GM12865 (cell line): ENCODE measurements at places on chromosomes 12 and 14.

DNA sequence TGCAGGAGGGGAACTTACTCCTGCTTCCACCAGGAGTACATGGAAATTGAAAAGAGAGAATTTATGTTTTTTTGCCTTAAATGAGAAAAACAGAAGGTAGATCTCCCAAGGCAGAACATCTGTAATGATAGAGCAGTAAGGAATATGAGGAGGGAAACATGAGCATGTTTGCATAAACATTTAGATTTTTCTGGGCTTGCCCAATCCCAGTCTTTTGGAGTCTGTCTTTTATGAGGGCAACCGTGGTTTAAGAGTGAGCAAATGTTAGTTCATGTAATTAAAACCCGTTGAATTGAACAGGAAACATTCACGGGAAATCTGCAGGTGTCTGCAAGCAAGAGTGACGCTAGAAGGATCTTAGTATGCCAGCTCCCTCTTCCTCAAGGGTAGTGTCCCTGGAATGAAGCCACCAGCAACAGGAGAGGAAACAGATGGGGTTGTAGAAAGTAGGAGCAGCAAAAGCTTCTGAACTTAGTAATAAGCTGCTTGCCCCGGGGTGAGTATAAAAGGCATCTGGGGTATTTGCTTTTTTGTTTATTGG, 79.3 kb downstream of the ARF6 start:
- peak; percentile 51 for DNase-seq

DNA sequence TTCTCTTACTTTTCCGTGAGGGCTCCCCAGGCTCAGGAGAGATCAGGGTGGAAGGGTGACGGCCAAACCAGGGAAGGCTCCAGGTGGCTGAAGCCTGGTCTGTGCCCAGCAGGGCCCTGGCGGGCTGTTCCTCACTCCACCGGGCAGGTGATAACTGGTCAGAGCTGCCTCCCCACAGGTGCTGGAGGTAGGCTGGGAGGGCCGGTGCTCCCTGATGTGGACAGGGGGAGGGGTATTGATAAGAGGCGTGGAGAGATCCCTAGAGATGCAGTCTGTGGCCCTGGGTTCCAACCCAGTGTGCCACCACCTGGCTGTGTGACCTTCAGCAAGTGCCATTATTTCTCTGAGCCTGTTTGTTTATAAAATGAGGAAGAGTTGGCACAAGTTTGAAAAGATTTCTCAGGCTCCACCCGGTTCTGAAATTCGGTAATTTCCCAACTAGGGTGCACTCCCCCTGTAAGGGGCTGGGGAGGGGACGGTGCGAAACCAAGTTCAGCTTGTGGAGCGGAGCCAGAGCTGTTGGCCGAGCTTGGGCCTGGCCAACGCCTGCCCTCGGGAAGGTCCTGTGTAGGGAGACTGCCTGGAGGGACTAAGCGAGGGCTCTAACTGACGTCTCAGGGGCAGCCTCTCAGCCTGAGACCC, 1.0 kb upstream of the NR4A1 start:
- peak; percentile 30 for DNase-seq

DNA sequence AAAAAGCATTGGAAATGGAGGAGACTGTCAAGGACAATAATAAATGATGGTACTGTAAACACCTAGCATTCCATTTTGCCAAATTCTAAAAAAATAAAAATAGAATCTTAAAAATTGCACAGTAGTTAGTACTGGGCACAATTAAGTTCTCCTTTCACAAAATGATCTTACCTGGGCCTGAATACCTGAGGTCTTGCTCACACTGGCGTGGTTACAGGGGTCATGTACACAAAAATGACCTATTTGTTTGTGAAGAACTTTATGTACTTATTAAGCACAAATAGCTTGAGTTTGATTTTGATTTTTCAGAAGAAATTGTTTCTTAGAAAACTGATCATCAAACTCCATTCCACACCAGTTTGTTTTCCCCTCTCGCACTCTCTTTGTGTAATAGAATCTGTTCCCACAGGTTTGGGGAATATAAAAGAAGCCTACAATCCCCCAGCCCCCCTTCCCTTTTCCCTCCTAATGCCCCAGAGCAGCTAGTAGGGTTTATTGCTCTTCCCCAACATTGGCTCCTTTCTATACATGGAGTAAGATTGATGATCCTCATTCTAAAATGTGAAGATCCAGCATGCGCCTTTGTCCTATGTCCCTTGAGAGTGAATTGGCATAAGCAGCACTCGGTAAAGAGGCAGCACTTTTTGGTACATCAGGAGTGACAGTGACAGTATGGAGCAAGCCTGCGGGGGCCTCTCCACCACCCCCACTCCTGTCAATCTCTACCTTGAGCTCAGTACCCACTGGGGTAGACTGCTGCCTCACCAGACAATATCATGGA, 204.3 kb downstream of the ASCL1 start:
- no peak for DNase-seq

DNA sequence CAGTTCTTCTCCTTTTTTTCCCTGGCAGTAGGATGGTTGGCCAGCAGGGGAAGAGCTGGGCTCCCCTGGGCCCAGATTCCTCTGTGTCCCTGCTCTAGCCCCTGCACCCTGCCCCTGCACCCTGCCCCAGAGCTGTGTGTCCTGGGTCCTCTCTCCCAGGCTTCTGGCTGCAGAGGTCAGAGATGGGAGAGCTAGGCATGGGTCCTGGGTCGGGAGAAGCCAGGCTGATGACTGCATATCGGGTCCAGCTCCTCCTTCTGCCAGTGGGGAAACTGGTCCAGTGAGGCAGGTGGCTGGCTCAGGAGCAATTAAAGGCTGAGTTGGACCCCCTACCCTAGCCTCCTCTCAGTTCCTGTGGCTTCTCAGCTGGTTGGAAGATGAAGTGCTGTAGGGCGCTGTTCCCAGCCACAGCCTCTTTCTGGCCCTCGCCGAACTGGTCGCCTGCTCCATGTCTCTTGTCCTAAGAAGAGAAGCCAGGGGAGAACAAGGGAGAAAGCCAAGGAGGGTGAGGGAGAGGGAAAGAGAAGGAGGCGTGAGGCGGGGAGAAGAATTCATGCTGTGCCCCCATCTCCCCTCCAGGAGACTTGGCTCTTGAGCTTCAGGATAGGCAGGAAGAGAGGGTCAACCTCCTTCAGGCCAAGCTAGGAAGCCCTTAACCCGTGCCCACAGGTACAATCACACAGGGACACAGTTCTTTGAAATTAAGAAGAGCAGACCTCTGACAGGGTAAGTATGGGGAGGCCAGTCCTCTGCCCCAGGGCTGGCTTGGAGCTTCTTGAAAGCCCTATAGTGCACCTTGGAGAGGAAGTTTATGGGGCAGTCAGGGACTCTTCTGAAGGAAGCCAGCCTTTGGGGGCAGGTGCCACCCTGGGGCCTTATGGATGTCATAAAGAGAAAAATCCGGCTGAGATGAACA, 9.5 kb downstream of the VASH1 start:
- DNase-seq: no peak

DNA sequence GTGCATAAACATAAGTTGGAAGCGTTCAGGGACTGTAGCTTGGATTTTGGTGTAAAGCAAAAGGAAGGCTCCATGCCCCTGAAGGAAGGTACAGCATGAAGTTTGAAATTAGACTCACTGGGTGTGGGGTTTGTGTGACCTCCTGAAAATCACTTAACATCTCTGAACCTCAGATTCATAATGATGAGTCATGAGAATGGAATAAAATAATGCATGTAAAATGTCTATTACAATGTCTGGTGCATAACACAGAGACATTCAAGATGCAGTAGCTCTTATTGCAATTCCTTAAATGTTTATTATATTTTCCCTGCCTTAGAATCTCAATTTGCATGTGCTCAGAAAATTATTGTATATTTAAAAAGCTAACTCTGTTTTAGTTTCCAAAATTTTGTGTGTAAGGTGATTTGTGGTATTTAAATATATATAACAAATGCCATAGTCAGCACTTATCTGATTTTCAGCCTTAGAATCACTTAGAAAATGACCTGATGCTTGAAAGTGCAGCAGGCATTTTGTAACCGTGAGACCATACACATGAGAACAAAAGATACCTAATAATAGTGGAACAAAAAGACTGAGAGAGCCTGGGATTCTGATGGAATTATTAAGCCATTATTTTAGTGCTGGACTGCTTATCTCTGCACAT, 66.3 kb downstream of the E2F7 start:
- DNase-seq: no peak

DNA sequence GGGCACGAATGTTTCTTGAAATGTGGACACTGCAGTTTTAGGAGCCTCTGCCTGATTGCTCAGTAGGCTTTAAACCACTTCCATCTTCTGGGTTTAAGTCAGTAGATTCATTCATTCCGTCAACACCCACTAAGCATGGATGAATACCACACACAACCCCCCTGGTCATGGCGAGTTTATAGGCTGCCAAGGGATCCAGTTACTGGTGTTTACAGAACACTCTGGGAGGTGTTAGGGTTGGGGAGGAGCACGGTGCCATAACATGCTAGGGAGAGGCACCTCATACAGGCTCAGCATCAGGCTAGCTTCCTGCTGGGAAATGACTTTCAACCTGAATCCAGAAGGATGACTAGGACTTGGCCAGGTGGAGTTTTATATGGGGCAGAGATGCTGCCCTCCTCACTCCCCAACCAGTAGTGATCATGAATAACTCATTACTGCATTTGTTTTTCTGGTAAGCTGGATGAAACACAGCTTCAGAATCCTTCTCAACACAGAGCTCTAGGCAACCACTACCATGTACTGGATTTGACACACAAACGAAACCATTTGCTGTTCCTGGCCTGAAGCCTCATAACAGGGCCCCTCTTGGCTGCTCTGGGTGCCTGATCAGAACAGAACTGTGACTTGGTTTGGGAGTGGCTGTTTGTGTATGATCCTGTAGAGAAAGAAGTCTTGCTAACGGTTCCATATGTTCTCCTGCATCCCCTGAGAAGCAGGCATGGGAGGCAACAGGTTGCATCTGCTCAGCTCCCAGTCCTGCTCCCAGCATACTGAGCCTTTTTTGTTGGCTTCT, 47.9 kb downstream of the FBXW8 start:
- peak; percentile 16 for DNase-seq

GRCh38 chr12:108568338-108569154, 6.2 kb downstream of the ISCU start:
- peak; percentile 98 for DNase-seq

DNA sequence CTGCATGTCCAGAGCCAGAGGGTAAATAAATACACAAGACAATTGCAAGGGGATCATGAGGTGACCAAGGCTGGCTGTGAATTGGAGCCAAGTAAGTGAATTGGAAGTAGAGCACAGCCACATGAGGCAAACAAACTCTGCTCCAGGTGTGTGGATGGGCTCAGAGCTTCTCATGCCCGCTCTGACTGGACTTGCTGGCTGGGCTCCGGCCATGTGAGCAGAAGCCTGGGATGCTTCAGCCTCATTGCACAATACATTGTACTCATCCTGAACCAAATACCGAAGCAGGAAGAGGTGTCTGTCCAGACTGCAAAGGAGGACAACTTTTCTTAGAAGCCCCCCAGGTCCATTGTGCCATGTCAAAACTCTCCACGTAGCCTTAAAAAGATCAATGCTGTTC, 193.0 kb downstream of the TTC8 start:
- no peak for DNase-seq

DNA sequence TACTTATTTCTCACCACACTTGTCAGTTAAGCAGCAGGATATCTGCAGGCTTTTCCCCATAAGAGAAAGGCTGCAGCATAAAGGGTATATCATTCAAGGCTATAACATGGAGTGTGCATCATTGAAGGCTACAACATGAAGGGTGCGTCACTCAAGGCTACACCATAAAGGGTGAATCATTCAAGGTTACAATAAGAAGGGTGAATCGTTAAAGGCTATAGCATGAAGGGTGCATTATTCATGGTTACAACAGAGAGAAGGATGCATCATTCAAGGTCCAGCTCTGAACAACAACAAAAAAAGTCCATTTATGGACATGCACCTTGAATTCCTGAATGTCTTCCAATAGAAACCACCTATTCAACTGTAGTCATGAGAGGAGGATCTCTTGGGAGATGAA, 32.8 kb upstream of the LUM start:
- DNase-seq: no peak

GRCh38 chr12:11882301-11883019, 188.3 kb upstream of the BCL2L14 start:
- no peak for DNase-seq

- no peak for DNase-seq
Observed at GRCh38 chr14:41605550-41606281, 960 bp upstream of the LRFN5 start.

DNA sequence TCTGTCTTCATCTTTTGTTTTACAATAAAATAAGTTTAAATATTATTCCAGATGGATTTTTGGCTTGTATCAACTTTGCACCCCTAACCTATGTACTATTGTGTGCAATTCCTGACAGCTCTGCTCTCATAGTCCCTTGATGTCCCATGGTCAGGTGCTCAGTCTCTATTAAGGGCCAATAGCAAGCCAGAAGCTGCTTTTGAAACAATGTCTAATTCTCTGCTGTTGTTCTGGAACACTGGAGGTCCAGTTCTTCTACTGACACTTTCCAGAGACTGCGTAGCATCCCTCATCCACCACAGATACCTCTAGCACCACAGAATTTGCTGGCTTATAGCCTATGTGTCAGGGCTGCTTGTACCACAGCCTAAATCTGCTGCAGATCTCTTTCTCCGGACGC, 74.6 kb downstream of the BRMS1L start:
- no peak for DNase-seq

GRCh38 chr12:52305921-52306705, 14.8 kb upstream of the KRT81 start:
- no peak for DNase-seq

GRCh38 chr14:21933681-21934080, 260.1 kb upstream of the OR4E1 start:
- DNase-seq: no peak

GRCh38 chr14:91419044-91419397, 1.4 kb upstream of the CCDC88C start:
- DNase-seq: no peak

DNA sequence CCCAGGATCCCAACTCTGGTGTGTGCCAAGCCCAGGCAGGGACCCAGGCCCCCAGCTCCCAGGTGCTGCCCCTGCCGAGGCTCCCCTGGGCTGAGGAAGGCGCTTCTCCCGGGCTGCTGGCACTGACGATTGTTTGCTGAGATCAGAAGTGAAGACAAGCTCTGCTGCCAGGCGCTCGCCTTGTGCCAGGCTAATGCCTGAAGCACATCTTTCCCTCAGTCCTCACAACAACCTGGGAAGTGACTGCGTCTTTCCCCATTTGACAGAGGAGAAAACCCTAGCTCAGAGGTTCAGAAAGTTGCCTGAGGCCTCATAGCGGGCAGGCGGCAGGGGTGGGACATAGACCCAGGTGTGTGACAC, 36.8 kb downstream of the ANKRD9 start:
- no peak for DNase-seq

- DNase-seq: no peak
Observed at GRCh38 chr12:10182354-10183049, 3.7 kb downstream of the TMEM52B start.

GRCh38 chr12:116143909-116144308, 133.6 kb downstream of the MED13L start:
- no peak for DNase-seq

GRCh38 chr14:90758028-90758889, 58.0 kb downstream of the TTC7B start:
- DNase-seq: peak; percentile 96

- DNase-seq: no peak
Observed at GRCh38 chr12:120872487-120872886, 31.7 kb downstream of the SPPL3 start.

GRCh38 chr14:97994020-97994531, 1196.9 kb downstream of the VRK1 start:
- DNase-seq: peak; percentile 9

- peak; percentile 81 for DNase-seq
Observed at GRCh38 chr14:22737052-22737451, 29.4 kb upstream of the OXA1L start.

GRCh38 chr14:84090837-84091236, 1439.1 kb upstream of the FLRT2 start:
- DNase-seq: no peak

GRCh38 chr14:74085828-74086227, 1.1 kb downstream of the LIN52 start:
- peak; percentile 72 for DNase-seq
